ENCODE measurements at places on chromosomes 12 and 14.

DNA sequence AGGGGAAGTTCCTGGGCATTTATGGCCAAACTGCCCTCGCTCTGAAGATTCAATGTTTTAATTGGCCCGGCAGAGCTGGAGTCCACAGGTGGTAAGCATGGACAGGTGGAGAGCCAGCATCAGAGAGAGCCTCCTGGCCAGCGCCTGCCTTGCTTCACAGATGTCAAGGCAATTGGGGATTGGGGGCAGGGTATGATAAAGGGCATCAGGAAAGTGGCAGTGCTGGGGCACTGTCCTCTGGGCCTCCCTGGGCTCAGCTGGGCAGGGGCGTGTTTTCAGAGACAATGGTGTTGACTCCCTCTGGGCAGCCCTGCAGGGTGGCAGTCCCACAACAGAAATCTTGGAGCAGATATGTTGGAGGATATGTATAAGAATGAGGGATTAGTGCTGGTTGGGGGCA, 237.3 kb downstream of the CACNA1C start:
- no peak for DNase-seq

GRCh38 chr14:74459289-74459946, 33.4 kb upstream of the SYNDIG1L start:
- DNase-seq = peak; percentile 73

GRCh38 chr12:25591144-25591543, 38.1 kb upstream of the LMNTD1 start:
- DNase-seq = no peak

DNA sequence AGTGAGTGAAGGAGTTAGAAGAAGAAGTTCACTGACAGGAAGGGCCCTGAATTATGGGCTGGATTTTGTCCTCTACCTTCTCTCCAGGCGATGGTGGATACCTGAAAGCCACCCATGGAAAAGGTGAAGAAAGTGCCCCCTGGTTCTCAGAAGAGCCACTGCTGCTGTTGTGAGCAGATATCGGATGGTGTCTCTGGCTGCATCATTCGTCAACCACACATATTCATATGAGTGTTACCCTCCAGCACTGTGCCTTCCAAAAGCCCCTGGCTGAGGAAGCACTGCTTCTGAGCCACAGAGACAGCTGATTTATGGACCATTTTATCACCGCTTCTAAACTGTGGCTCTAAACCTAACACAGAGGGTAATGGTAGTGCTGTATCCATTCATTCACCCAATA, 2.0 kb upstream of the ACTN1 start:
- no peak for DNase-seq

GRCh38 chr14:23366426-23366921, 1.5 kb upstream of the EFS start:
- DNase-seq = no peak

DNA sequence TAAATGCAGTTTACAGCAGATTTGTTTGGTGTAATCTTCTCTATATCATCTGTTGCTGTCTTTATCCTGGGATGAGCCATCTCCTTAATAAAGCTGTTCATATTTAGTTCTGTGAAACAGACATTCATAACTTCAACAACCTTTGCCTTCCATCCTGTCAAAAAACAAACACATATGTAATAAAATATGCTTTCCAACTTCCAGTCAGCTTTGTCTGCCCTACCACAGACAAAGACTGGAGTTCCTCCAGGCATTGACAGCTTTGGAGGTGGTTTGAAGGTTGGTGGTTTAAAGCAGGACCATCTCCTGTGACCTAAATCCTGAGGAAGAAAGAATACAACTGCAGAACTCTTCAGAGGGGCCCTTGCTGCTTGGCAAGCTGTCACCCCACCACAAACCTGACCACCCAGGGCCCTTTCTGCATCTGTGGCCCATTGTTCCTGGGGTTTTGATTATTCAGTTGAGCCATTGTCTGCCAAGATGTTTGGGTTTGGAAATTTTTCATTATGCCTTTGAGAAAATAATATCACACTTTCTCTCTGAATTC, 28.2 kb upstream of the PTGR2 start:
- no peak for DNase-seq

GRCh38 chr12:123485756-123486155, 27.8 kb downstream of the SNRNP35 start:
- DNase-seq = no peak

DNA sequence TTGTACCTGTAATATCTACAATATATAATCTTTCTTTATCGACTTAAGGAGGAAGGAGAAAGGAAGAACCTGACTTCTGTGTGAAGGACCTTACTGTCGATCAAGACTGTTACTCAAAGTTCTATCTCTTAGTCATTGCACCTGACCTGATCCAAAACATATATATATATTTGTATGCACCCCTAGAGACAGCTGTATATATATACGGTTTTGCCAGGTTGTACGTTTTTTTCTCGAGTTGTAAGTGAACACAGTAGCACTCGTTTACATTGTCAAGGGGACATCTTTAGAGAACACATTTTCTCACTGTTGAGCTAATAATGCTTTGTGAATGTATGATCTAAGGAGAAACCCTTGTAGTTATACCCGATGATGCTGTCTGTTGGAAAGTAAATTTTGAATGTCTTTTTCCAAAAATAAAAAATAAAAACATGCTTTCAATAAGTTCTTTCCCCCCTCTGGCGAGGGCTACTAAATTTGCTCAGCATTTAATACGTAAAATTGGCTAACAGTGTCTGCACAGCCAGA, 536 bp upstream of the SLC35E3 start:
- DNase-seq = no peak

DNA sequence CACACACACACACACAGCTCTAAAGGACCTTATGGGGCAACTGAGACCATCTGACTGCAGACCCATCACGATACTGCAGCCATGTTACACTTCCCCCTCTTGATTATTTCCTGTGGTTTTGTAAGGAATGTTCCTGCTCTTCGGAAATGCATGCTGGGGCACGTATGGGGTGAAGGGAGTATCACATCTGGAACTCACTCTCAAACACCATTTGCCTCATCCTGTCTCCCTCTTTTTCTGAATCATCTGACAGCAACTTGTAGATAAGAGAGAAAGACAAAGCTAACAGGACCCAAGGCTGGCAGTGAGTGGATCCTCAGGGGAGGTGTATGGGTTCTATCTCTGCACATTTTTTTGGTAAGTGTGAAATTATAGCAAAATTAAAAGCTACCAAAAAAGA, 50.3 kb downstream of the RIMBP2 start:
- DNase-seq = no peak

DNA sequence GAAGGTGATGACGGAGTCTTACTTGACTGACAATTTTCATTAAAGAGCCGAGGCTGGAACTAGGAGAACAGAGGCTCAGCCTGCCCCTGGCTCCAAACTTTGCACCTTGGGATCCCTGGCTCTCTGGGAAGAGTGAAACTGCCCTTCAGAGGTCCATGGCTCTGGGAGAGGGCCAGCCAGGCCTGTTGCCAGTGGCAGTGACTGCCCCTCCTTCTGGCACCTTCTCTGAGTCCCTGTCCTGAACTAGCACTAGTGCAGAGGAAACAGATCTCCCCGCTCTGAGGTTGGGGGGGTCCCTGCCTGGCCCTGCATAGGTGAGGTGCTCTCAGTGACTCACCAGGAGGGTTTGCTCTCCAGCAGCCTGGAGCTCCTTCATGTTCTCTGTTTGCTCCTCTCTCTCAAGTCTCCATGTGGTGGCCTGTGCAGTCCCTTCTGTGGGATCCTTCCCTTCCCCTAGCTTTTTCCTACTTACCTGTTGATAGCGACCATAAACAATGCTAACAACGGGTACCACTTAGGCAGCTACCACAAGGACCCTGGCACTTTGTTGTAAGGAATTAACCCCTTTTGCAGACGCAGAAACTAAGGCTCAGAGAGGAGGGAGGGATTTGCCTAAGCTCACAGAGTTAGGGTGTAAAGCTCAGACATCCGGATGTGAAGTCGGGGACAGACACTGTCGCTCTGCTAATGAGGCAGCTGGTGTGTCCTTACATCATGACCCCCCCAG, 22.4 kb downstream of the FAM222A start:
- no peak for DNase-seq

GRCh38 chr14:96362071-96362964, 823 bp downstream of the ATG2B start:
- peak; percentile 19 for DNase-seq

DNA sequence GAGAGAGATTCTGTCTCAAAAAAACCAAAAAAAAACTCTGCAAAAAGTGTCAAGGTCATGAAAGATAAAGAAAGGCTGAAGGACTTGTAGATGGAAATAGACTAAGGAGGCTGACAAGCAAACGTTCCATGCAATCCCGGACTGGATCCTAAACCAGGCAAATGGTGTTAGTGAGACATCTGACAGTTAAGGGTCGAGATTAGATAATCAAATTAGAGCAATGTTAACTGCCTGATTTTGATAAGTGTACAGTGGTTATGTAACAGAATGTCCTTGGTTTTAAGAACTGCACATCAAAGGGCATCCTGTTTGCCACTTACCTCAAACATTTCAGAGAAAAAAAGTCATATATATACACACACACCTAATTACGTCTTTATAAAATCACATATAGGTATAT, 3.5 kb upstream of the RAN start:
- no peak for DNase-seq

GRCh38 chr12:2963760-2964292, 4.6 kb downstream of the TEAD4 start:
- peak; percentile 32 for DNase-seq

GRCh38 chr14:28116716-28117115, 649.9 kb upstream of the FOXG1 start:
- DNase-seq = no peak

GRCh38 chr14:59464486-59465315, 479 bp downstream of the GPR135 start:
- DNase-seq = peak; percentile 40

Measured in foreskin fibroblast (primary cell).